K562 (cell line): ENCODE measurements at places on chromosomes 3 and 15. TPM values are rescaled to one million over a fixed set of nuclear protein-coding genes. Genes with fewer than 3 reads are reported as not detected.

The CHAC1 gene
- polyA plus RNA-seq, result 33.6 and 39.0 TPM in 2 replicates

DNA sequence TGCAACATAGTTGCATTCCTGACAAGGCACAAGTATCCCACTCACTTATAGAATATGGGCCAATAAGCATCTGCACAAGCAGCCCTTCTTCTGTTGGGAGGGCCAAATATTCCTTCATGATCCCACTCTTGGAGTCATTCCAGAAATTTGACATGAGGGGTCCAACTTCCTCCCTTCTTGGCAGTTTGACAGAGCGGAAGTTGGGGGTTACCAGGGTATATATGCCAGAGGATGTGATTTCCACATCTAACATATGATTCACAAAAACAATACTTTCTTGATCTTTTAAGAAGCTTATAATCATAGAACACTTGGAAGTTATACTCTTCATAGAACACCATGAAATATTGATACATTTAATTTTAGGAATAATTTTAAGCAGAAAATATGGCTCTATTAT, 100.9 kb upstream of the CRBN start:
- no peak overlapping the region for H3K4me3 ChIP-seq
- no peaks in the 10 kb centered on the region for H3K4me1 ChIP-seq
- H3K27me3 ChIP-seq, result no peaks in the 10 kb centered on the region
- DNase-seq, result no peak
- H3K36me3 ChIP-seq, result no peaks in the 10 kb centered on the region

DNA sequence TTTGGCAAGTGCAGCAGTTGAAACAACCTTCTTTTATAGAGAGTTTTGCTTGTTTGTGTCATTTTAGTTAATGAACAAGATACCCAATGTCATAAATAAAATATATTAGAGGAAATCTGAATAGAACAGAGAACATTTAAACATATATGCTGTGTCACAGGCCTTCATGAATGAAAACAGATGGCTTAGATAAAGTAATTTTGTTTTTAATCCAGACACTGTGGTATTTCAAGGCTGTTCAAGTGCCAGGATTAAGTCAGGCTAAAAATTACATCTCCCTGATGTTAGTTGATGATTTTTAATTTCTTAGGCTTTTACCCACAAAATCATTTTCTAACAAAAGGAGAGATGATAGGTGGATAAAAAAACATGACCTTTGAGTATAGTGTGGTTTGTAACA, 4.9 kb upstream of the ACKR4 start:
- no peaks in the 10 kb centered on the region for H3K27me3 ChIP-seq
- H3K36me3 ChIP-seq, result no peaks in the 10 kb centered on the region
- H3K4me3 ChIP-seq, result no peak overlapping the region

The NR2E3 gene
- not detected in 2 replicates for polyA plus RNA-seq

- DNase-seq, result no peak
- H3K27me3 ChIP-seq, result no peaks in the 10 kb centered on the region
- H3K4me1 ChIP-seq, result no peaks in the 10 kb centered on the region
- H3K36me3 ChIP-seq, result no peaks in the 10 kb centered on the region
Observed at GRCh38 chr3:188362405-188362831, 208.5 kb downstream of the LPP start.

The MB21D2 gene
- not detected in 2 replicates for polyA plus RNA-seq

GRCh38 chr3:72163809-72164634, 379.1 kb upstream of the PROK2 start:
- H3K27me3 ChIP-seq, result no peaks in the 10 kb centered on the region
- peak; percentile 84 for DNase-seq
- peak overlapping the region; percentile 77; the same call in 1 of the 3 replicates for H3K27ac ChIP-seq
- peaks cover 18% of the 10 kb centered on the region for H3K4me1 ChIP-seq

DNA sequence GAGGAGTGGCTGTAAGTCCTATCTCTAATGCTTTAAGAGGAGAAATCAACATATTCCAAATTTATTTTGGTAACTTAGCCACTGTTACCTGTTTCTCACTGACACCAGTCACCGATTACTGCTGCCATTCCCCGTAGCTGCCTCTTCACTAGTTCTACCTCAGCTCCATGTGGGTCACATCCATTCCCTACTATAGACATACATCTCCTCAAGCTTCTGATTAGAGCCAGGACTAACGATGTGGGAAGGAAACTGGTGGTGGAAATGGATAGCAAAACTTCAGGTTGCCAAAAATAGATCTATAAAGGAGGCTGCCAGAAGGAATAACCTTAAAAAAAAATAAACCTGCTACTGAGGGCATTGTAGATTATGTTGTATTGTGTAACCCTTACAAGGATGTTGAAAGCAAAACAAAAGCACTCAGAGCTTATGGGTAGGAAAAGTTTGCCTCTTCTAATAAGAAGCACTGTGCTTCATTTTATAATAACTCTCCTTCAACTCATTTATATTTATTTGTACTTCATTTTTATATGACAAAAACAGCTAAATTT, 56.0 kb downstream of the KAT2B start:
- no peak overlapping the region for H3K27ac ChIP-seq
- no peaks in the 10 kb centered on the region for H3K27me3 ChIP-seq
- H3K4me3 ChIP-seq, result no peak overlapping the region
- no peak for DNase-seq
- H3K36me3 ChIP-seq, result 0 out of 3 replicates have a peak, but pooled peaks cover 3% of the 10 kb centered on the region

DNA sequence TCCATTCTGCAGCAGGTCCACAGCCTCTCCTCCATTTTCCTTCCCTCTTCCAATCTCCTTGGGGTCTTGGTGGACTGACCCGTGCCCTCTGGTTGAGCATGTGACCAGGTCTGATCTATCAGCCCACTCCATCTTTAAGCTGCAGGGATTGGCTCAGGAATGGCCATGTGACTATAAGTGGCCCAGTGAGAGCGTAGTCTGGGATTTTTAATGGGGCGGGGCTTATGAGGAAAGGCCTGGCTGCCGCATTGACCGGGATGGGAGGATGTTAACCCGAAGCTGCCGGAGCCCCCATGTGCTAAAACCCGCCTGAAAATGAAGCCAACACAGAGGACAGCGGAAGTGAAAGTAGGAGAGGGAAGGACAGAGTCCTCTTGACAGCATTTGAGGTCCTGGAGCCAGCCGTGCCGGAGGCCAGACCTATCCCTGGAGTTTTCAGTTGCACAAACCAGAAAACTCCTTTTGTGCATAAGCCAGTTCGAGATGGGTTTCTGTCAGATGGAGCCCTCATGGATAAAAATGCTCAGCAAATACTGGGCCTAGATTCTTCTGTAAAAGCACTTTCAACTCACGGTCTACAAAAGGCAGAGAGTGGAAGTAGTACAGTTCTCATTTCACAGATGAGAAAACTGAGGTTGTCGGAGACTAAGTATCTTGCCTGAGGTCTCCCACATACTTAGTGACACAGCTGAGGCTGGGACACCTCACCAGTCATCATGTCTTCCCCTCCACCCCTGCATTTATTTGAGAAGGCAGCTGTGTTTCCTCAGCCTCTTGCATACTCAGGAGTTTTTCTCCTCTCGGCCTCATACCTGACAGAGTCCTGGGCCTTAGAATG, 61.9 kb downstream of the ATP2B2 start:
- H3K4me3 ChIP-seq, result no peak overlapping the region
- H3K36me3 ChIP-seq, result no peaks in the 10 kb centered on the region
- H3K4me1 ChIP-seq, result peaks cover 4% of the 10 kb centered on the region; the same call in 1 of the 2 replicates
- no peak overlapping the region for H3K27ac ChIP-seq
- peak; percentile 56 for DNase-seq

DNA sequence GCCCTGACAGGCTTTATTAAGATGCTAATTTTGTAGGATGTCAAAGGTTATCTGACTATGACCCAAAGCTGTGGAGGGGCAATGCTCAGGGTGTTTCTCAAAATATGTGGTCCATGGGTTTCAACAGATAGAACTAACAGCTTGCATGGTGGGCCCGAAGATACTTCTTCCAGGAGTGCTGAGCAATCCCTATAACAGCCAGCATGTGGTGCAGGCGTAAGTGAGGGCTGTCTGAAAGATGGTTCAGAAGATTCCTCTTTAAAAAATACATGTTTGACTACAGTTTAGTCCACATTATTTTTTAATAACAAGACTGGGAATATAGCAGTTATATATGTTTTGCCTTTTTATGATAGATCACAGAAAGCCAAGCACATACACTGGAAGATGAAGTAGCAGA, 7.6 kb downstream of the SCG3 start:
- H3K27ac ChIP-seq, result no peak overlapping the region
- no peak overlapping the region for H3K4me3 ChIP-seq
- peaks cover 8% of the 10 kb centered on the region; the same call in 2 of the 3 replicates for H3K36me3 ChIP-seq
- peak; percentile 46 for DNase-seq
- no peaks in the 10 kb centered on the region for H3K27me3 ChIP-seq

- DNase-seq, result no peak
- no peaks in the 10 kb centered on the region for H3K27me3 ChIP-seq
- H3K4me3 ChIP-seq, result no peak overlapping the region
- no peaks in the 10 kb centered on the region for H3K4me1 ChIP-seq
- no peaks in the 10 kb centered on the region for H3K36me3 ChIP-seq
Observed at GRCh38 chr3:147544290-147544689, 135.1 kb downstream of the ZIC1 start.

DNA sequence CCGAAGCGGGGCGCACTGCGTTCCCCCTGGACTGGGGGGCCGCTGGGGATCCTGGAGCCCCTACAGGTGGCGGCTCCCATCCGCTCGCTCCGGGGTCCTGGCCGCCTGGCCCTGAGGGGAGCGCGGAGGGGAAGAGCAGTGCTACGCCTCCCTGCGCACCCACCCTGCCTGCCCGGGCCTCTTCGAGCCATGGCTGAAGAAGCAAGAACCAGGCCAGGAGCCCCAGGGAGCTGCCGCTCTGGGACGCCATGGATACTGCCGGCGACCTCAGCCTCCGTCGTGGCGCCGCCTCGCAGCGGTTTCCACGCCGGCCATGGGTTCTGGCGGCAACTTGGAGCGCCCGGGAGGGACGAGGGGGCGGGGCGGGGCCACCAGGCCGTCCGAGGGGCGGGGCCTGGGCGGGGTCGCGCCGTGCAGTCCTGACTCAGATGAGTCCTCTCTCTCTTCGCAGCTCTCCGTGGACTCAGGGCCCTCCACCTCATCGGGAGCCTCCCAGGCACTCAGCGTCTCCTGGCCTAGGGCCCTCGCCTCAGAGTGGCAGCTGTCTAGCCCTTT, 50.9 kb downstream of the MYL3 start:
- H3K36me3 ChIP-seq, result no peaks in the 10 kb centered on the region
- peaks cover 7% of the 10 kb centered on the region; the same call in 1 of the 3 replicates for H3K27me3 ChIP-seq
- H3K27ac ChIP-seq, result no peak overlapping the region

GRCh38 chr3:104909198-104909597, 457.5 kb upstream of the ALCAM start:
- no peaks in the 10 kb centered on the region for H3K4me1 ChIP-seq
- DNase-seq, result no peak
- no peaks in the 10 kb centered on the region for H3K36me3 ChIP-seq
- no peak overlapping the region for H3K27ac ChIP-seq
- no peaks in the 10 kb centered on the region for H3K27me3 ChIP-seq

GRCh38 chr15:35067496-35068347, 17.4 kb downstream of the NANOGP8 start:
- H3K27me3 ChIP-seq, result no peaks in the 10 kb centered on the region
- H3K36me3 ChIP-seq, result no peaks in the 10 kb centered on the region
- H3K27ac ChIP-seq, result no peak overlapping the region
- H3K4me1 ChIP-seq, result no peaks in the 10 kb centered on the region

- DNase-seq, result no peak
- H3K36me3 ChIP-seq, result no peaks in the 10 kb centered on the region
- H3K27me3 ChIP-seq, result no peaks in the 10 kb centered on the region
- H3K27ac ChIP-seq, result no peak overlapping the region
Observed at GRCh38 chr3:178001670-178002101, 534.5 kb upstream of the KCNMB2 start.

DNA sequence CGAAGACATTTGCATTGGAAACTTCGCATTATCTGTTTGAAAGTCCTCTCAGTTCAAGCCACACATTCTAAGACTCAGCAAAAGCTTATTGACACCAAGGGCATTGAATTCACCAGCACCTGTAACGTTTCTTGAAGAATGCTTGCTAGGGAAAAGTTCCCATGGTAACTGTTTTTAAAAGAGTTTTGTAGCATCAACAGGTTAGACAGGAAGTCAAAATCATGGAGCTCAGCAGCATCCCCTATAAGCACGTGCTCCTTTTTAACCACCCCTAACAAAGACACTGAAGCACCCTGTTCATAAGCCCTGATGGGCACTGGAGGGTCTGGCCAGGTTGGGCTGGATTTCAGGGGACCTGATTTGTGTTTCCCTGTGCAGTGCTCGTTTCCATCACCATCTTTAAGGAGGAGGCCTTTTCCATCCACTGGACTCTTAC, 229.7 kb upstream of the BHLHE40 start:
- H3K4me3 ChIP-seq, result no peak overlapping the region
- peaks cover 41% of the 10 kb centered on the region for H3K4me1 ChIP-seq
- H3K27ac ChIP-seq, result no peak overlapping the region

DNA sequence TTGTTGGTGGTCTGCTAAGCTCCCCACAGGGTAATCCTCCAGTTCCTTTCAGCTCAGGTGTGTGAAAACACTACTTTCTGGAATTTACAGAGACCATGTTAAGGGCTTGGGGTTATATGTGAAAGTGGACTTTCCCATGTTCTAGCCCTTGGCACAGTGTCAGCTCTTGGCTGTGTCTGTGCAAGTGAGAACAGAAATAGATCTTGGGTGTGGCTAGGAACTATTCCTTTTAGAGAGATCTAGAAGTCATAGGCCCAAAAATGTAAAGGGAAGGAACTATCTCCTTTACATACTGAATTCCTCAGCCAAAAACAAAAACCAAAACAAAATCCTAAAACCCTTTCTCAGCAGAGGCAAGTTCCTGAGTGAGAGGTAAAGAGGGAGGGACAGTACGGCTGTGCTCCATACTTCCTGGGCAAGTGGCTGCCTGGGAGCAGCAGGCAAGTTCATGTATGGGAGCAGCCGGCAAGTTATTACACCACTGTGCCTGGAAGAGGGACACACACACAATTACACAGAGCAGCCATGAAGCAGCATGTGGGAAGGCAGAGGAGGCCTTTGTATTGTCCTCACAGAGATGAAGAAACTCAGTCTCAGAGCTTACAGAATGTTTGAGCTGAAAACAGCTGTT, 19.9 kb upstream of the C3orf62 start:
- H3K27ac ChIP-seq, result no peak overlapping the region; the same call in 2 of the 3 replicates
- H3K4me1 ChIP-seq, result no peaks in the 10 kb centered on the region
- H3K27me3 ChIP-seq, result no peaks in the 10 kb centered on the region
- H3K36me3 ChIP-seq, result peaks cover 70% of the 10 kb centered on the region
- no peak for DNase-seq

- H3K27ac ChIP-seq, result no peak overlapping the region
- no peaks in the 10 kb centered on the region for H3K36me3 ChIP-seq
- H3K4me1 ChIP-seq, result peaks cover 11% of the 10 kb centered on the region
- H3K4me3 ChIP-seq, result no peak overlapping the region
- peaks cover 4% of the 10 kb centered on the region; the same call in 1 of the 2 replicates for H3K27me3 ChIP-seq
Observed at GRCh38 chr15:25787855-25788520, 75.1 kb downstream of the ATP10A start.

The CPLX3 gene
- not detected in 2 replicates for polyA plus RNA-seq

- no peak overlapping the region for H3K27ac ChIP-seq
- H3K4me1 ChIP-seq, result no peaks in the 10 kb centered on the region
- H3K27me3 ChIP-seq, result peaks cover 3% of the 10 kb centered on the region; the same call in 1 of the 2 replicates
- H3K4me3 ChIP-seq, result no peak overlapping the region
- H3K36me3 ChIP-seq, result no peaks in the 10 kb centered on the region
Observed at GRCh38 chr15:30065025-30065801, 17.5 kb upstream of the GOLGA8J start.

The POPDC2 gene
- 0.32 and 1.00 TPM in 2 replicates for polyA plus RNA-seq

GRCh38 chr3:16290007-16290826, 25.2 kb downstream of the OXNAD1 start:
- H3K27me3 ChIP-seq, result no peaks in the 10 kb centered on the region
- peak; percentile 48 for DNase-seq
- H3K27ac ChIP-seq, result no peak overlapping the region
- H3K4me3 ChIP-seq, result no peak overlapping the region
